Suppressor macrophage treated with lipopolysaccharide for 4 hours (primary cell): ENCODE measurements at places on chromosomes 16 and 17.
A peak's percentile ranks its signal among the peaks of the same experiment; 100 is the strongest.

DNA sequence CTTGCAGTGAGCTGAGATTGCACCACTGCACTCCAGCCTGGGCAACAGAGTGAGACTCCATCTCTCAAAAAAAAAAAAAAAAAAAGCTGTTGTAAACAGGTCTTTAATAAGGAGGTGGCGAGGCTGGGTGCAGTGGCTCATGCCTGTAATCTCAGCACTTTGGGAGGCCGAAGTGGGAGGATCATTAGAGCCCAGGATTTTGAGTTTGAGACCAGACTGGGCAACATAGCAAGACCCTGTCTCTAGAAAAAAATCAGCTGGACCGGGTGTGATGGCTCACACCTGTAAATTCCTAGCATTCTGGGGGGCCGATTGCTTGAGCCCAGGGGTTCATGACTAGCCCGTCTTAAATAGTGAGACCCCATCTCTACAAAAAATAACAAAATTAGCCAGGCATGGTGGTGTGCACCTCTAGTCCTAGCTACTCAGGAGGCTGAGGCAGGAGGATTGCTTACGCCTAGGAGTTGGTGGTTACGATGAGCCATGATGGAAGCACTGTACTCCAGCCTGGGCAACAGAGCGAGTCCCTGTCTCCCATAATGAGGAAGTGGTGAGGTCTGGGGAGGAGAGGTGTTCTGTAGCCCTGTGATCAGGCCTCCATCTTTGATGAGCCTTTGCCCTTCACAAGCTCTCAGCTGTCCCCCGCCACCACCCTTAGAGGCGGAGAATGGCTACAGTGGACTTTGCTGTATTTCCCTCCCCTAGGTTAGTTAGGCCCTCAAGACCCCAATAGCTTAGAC is 36.2 kb downstream of the ZNF778 start:
- DNase-seq, result no peak

DNA sequence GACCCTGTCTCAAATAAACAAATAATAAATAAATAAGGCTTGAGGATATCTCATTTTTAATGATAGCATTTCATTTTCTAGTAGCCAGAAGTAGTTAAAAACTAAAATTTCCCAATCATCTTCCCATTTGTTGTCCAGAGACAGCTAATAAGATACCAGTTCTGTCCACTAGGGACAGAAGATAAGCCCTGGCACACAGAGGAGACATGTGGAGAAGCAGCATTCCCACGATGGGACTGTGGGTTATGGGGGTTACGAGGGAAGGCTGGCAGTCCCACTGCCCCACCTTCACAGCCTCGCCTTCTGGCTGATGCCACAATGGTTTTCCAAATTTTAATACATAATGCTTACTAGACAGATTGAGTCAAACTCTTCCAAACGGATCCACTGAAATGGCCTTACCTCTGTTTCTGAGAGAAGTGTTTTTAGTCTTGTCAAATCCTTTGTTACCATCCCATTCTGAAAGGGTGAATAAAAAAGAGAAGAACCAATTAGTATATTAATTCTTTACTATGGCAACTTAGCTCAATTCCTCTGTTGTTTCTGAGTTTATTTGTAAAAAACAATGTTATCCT is 44.2 kb downstream of the HELZ start:
- DNase-seq, result peak; percentile 10

- DNase-seq, result no peak
Measured at GRCh38 chr16:21646721-21647561, 5.5 kb downstream of the IGSF6 start.

- no peak for DNase-seq
Measured at GRCh38 chr16:72224260-72224768, 52.4 kb upstream of the PMFBP1 start.

GRCh38 chr17:33944412-33944811 is 310.7 kb upstream of the CCL2 start:
- DNase-seq, result no peak

DNA sequence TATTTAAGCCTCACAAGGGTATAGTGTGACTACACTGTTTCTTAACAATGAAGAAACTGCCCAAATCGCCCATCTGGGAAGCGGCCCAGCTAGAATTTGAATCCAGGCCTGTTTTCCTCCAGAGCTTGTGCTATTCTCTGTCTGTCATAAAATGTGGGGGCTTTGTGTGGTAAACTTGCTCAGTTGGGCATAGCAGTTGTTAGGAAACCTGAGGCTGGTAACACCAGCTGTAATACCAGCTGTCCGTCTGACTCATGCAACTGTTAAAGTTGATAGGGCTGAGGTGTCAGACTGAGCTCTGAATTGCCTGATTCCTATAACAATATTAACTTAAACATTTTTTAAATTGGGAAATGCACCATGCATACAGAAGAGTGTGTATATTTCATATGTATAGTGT is 9.3 kb downstream of the NOD2 start:
- DNase-seq, result peak; percentile 59

DNA sequence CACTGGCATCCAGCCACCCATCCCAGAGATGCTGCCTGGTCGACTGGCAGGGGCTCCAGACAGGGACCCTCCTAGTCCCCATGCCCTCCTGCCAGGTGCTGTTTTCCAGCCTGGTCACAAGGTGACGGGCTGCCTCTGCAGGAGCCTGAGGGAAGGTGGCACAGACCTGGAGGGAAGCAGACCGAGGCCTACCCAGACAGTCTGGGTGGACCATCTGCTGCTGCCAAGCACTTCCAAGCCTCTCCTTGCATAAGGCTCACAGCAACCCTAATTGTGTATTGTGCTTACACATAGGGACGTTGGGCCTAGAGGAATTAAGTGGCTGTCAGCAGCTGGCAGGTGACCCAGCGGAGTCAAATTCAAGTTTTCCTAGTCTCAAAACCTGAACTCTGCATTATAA is 90.1 kb upstream of the KCNJ18 start:
- DNase-seq, result no peak

DNA sequence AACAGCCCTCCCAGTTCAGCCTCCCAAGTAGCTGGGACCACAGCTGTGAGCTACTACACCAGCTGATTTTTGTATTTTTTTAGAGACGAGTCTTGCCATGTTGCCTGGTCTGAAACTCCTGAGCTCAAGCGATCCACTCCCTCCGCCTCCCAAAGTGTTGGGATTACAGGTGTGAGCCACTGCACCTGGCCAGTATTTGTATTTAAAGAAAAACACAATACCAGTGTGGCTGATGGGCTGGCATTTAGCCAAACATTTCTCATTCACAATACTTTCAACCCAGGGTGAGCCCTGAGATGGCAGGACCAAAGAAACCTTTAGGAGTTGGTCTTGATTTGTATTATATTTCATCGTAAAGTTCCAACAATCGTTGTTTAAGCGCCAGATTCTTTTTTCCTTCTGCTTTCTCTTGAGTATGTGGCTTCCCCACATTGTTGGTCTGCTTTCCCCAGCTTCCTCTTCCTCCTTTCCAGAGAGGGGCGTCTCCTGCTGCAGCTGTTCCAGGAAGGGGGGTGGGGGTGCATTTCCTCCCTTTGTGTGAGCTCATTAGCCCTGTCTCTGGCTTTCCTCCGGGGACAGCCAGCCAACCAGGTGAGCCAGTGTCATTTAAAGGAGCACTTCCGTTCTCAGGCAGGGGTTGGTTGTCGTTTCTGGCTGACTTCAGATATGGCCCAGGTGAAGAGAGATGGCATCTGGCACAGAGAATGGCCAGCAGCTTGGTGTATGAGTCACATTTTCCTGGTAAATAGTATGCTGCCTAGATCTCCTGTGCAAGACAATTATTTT is 79.9 kb downstream of the GPRC5B start:
- peak; percentile 43 for DNase-seq

DNA sequence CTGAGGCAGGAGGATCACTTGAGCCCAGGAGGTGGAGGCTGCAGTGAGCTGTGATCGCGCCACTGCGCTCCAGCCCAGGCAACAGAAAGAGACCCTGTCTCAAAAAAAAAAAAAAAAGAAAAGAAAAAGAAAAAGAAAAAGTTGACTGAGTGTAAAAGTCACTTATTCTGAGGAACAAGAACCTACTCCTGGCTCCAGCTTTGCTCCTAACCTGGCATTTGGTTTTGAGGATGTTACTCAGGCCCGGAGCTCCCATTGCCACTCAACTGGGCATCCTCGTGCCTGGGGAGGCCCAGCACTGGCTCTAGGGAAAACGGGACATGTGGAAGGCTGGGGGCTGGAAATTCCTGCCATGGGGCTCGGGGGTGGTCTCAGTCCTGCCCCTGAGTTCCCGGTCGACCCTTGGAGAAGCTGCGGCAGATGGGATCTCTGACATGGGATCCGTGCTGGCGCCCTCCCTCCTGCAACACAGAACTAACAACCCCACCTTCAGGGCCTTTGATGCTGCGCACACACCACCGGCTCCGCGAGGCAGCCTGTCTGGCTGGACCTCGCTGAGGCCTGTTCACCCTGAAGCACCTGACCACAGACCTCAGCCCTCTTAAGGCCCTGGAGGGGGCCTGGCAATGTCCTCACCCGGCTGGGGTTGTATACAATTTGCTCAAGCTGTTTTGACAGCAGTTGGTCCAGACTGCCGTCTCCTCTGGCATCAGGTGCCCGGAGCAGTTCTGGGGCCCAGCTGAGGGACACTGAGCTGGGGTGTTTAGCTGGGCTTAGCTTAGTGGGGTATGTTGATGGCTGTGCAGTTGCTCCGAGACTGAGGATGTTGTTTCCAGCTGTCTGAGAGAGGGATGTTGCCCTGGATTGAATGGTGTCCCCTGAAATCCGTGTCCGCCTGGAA is 12.3 kb downstream of the CD7 start:
- DNase-seq, result no peak

DNA sequence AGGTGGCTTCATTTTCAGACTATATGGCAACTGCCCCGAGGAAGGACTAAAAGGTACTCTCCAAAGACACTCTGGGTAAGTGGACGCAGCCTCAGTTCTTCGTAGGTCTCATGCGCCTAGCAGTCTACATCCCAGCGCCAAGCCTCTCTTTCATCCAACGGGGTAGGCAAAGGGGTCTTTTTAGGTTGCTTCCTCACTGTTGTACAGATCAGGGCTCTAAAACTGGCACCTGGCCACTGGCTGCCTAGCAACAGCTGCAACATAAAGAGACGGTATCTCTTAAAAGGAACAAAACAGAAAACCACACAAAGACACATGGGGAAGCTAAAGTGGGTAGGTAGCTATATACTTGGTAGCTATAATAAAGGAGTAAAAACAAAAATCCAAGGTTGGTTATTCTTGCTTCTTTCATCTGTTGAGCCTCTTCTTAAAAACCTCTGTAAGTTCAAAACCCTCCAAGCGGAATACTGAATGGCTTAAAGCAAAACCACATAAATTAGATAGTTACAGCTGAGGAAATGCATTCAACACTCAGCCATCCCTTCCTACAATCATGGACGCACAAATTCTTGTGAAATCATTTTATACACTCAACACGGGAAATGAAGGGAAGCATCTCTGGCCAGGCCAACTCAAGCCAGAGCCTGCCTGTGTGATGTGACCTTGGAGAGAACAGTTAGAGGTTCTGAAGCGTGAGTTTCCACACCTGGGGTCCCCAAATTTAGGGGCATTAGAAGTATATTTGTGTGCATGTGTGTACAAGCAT is 22.7 kb downstream of the CYTH1 start:
- DNase-seq, result peak; percentile 70

DNA sequence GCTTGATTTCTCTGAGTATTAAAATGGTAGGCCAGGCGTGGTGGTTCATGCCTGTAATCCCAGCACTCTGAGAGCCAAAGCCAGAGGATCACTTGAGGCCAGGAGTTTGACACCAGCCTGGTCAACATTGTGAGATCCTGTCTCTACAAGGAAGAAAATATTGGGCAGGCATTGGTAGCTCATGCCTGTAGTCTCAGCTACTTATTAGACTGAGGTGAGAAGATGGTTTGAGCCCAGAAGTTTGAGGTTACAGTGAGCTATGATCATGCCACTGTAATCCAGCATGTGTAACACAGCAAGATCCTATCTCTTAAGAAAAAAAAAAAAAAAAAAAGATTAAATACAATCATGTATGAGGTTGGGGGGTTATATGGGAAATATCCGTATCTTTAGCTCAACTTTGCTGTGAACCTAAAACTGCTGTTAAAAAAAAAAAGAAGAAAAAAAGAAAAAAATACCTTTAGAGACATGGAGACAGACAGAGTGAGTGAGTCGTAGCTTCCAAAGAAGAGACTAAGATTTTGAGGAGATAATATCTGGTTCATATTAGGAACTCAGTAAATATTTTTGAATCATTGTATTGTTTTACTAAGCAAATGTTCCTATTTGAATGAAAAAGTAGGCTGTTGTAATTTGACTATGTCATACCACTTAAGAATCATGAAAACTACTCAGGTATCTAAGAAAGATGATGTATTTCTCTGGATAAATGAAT is 325.7 kb upstream of the TBX2 start:
- no peak for DNase-seq

DNA sequence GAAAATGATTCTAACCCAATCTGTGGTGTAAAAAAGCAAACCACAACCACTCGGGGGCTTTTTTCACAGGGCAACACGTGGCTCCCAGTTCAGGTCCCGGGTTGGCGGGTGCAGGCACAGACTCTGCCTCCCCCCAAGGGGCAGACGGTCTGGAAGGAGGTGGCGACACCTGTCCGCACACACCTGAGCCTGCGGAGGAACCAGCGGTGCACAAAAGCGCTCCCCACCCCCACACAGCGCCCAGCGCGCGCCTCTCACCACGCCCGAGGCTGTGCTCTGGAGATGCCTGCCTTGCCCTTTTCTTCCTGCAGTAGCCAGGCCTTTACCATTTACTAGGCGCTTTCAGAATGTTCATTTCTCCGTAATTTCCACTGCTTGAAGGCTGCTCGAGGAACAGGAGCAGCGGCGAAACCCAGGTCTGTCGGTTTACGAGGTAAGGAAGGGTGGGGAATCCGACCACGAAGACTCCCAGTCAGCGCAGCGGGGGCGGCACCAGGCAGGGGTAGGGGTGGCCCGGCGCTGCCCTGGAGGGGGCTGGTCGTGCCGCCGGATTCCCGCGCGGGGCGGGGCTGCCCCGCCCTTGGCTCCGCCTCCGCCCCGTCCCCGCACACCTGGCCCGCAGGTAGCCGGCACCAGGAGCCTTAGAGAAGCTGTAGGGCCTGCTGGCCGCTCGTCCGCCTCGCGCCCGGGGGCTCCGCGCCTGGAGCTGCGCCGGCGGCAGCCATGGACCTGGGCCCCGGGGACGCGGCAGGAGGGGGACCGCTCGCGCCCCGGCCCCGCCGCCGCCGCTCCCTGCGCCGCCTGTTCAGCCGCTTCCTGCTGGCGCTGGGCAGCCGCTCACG is at the start of gene USP43:
Gene USP43, plus strand, starts transcription at position 608 of the 842 bp plus-strand sequence. Its CDS starts 116 bp downstream, at position 724.
- peak; percentile 10 for DNase-seq

DNA sequence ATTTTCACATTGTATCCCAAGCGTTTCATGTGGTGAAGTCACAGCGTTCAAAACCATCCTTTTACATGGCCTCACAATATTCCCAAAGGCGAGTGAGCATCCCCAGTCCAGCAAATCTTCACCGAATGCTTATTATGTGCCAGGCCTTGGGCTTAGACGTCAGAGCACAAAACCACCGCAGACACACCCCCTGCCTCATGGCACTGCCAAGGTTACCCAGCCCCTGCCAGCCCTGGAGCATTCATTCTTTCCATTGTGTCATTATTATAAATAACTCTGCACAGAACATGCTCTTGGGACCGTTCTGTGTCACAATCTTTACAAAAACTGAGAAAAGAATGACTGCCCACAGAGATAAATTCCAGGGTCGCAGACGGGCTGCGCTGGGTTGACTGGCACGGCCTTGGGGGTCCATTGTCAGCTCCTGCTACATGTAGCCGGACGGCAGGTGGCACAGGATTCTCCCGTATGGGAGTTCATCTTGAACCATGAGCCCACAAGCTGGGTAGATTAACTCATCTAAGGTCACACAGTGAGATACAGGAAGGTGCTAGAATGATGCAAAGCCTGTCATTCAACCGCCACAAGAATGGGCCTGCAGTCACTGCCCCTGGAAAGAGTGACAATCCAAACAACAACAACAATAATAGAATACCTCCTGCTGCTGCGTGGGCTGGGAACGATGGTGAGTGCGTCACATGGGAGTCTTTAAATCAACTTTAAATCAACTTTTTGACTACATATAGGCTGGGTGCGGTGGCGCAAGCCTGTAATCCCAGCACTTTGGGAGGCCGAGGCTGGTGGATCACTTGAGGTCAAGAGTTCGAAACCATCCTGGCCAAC is 4.5 kb upstream of the NECAB2 start:
- no peak for DNase-seq
